NCI-H2227 treated with DMSO at 0.1 percent for 48 hours (cell line): ENCODE measurements at places on chromosomes 7 and 10.

DNA sequence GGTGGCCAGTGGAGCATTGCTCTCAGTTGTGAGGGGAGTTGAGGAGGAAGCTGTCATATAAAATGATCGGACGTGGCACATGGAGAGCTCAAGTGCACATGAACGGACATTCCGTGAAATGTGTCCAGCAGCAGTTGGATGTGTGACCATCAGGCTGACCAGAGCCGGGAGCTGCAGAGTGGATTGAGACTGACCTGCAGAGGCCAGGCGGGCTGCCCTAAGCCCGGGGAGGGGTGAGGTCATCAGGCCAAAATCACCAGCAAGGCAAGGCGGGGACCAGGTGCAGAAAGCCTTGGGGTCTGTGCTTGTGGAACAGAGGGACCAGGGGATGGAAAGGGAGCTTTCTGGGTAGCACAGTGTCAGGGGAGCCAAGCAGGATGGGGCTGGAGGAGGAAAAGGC is 279.5 kb downstream of the CELF2 start:
- DNase-seq = no peak

DNA sequence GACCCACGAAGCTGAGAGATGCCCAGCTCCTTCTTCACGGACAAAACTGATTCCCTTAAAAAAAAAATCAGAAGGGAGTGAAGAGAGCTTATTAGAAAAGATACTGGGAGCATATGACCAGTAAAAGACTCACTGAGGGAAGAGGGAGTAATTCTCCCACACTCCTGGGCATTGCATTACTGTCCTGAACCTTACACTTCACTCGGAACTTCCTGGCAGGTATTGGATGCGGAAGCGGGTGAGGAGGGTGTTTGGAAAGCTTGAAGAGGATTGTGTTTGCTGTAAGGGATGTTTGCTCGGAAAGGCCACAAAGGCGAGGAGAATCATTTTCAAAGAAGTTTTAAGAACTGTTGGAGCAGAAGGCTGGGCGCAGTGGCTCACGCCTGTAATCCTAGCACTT is 375 bp downstream of the HKDC1 start:
- no peak for DNase-seq

GRCh38 chr7:40135317-40135610 is 459 bp downstream of the SUGCT start:
- no peak for DNase-seq

DNA sequence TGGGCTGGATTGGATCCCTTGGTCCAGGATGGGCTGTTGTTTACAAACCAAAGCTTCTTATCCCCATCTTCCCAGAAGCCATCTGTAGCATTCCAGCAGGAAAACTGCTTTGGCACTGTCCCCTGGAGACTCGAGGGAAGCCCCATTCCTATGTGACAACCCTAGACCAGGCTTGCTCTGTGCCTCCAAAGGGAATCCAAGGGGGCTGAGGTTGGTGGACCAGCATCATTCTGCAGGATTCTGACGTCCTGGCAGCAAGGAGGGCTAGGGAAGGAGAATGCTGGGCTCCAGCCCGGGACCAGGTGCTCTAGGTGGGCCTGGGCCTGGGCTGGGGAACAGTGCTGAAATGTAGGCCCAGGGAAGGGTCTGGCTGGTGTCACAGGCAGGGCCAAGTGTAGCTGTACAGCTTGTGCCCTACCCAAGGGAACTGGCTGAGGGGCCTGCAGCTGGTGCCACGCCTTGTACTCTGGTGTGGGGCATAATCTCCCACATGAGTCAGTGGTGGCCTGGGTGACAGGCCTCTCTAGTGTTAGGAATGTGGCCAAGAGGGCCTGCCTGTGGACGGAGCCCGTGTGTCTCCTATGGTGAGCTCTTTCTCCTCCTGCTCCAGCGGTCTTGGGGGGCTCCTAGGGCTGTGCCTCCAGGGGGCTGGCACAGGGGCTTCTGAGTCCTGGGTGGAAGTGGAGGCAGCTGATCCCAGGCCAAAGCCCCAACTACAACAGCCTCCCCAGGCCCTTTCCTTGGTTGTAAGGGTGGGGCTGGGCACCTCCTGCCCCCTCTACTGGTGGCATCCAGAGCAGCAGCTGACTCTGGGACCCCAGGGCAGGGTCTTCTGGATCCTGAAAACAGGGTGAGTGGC is 25.2 kb downstream of the TRIM8 start:
- no peak for DNase-seq

DNA sequence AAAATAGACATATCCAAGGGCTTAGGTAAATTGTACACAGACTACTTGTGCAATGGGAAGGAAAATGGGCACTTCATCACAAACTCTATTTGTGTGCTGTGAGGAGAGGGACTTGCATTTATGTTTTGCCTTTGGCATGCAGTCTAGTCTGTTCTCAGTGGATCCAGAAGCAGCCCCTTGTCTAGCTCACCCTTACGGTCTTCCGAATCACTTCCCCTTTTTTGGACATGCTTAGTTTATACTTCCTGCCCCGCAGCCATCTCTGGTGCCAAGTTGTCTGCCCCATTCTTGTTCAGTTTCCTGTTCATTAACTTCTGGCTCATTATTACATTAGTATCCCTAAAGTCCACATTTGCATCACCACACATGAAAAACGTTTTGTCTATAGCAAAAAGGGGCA is 161.6 kb downstream of the NRCAM start:
- DNase-seq = no peak

DNA sequence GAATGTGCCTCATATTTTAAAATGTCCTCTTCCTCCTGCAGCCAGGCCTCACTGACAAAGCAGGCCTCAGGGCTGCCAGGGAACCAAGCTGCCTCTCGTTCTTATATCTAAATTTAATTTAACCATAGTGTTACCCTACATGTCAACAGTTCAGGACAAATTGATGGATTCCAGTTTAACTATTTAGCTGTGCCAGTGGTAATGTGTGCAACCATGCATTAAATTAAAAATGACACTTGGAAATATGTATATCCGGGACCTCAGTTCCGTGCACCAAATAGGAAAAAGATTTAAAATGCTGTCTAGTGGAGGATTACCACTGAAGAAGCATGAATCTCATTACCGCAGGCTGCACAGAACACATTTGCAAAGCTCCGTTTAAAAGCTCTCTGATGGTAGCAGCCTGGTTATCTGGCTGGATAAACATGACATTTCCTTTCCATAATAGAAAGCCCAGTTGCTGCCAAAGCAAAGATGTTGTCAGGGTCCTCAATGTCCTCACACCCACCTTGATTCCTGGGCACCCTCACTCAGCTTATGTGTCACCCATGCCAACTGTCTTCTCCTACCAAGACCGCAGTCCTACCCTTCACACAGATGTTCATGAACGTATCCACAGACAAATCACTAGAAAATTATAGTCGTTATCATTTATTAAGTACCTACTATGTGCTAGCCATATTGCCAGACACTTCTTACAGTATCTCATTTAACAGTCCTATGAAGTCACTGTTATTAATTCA is 73.3 kb upstream of the FRMD4A start:
- no peak for DNase-seq

DNA sequence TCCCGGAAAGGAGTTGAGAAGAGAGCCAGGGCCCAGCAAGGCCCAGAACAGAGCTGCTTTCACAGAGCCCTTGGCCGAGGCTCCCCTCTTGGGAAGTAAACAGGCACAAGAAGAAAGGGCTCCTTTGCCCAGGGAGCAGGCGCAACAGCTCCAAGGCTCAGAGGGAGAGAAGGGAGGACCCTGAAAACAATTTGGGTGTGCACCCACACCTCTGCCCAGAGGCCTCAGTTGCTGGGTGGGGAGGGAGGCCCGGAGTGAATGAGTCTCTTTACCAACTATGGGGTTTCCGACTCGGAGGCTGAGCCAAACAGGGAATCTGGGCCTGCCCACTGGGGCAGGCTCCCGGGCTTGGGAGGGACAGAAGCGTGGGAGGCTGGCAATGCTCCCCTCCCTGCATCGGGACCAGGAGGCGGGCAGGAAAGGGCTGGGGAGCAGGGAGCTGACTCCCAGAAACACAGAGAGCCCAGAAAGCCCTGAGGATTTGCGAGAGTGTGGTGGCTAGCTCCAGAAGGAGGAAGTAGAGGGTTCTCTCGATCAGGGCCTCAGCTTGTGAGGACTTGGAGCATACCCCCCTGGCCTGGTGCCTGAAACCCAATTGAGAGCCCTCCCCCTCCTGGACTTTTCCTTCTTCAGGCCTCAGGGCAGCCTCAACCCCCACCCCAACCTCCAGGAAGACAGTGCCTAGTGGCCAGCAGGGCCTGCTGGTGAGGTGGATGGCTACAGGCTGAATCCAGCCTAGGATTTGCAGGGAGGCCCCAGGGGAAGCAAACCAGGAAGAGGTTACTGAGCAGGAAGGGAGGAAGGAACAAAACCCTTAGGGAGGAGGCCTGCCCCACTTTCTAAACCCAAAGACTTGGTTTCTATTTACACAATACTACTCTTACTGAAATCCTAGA is 6.2 kb downstream of the C10orf105 start:
- DNase-seq = no peak

DNA sequence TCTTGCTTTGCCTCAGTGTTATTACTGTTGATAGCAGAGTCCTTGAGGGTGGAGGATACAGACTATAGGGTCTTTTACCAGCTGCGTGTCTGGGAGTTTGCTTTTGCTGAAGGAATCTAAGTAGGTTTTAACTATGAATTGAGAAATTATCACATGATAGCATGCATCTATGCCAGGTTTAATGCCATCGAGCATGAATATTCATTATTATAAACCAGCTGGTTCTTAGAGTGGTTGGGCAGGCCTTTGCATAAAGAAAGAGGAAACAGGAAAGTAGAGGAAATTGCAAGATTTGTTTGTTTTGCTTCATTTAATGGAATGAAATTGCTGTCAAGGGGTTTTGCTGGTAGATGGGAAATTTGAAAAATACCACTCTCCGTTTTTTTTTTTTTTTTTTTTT is 70.7 kb downstream of the PLPP4 start:
- no peak for DNase-seq
